Putamen (tissue), 1 donor: ENCODE measurements at places on chromosomes 7 and 10.
A peak's percentile ranks its signal among the peaks of the same experiment; 100 is the strongest.

- DNase-seq, result no peak
Measured at GRCh38 chr7:101185258-101185839, 5.3 kb upstream of the NAT16 start.

- no peak for DNase-seq
Measured at GRCh38 chr7:20227291-20227795, 10.2 kb upstream of the MACC1 start.

DNA sequence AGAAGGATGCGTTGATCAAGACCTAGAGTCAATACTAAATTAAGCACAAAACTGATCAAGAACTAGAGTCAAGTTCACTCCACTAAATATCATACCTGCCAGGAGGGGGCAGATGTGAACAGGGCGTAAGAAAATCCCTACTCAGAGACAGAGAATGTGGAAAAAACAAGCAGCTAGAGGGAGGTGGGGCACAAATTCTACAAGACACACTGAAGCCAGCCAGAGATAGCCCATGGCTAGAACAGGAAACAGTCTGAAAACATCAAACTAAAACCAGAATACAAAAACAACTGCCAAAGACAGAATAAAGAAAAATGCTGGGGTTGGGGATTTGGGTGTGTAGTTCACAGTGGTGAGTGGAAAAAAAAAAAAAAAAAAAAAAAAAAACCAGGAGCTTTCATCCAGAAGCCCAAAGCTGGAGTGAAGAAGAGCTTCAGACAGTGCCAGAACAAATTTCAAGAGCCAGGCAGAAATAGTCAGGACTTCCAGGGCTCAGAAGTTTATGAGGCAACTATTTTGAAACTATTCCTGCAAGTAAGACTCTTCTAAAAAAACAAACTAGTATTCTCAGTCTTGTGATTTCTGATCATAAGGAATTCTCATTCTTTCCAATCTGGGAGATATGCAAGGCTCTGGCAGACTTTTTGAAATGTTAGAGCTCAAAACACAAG, 118.3 kb downstream of the CCDC71L start:
- DNase-seq, result peak; percentile 1

GRCh38 chr7:117874191-117874700, 1.0 kb upstream of the CTTNBP2 start:
- no peak for DNase-seq

DNA sequence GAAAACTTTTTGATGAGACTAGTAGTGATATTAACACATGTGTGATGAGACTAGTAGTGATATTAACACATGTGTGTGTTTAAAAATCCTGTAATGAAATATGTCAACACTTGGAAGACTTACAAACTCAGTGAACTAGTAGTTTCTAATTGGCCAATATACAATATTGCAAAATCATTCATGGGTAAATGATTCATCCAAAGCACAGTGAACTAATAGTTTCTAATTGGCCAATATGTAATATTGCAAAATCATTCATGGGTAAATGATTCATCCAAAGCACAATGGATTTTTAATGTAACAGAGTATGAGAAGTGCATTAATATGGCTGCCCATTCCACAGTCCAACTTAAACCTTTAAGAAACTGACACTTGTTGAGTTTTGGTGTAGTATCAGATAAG, 77.8 kb downstream of the ATAD1 start:
- DNase-seq, result no peak

DNA sequence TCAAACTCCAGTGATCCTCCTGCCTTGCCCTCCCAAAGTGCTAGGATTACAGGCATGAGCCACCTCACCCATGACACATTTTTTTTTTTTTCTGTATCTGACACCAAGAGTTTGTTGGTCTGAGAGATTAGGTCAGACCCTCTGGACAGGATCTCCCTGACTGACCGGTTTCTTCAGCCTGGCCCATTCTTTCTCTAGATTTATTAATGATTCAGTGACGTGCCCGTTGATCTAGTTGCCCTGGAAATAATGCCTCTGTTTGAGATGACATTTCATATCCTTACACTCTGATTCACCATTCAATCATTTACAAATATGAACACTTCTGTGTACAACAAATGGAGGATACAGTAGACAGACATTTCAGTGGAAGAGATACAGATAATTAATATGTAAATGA, 1.4 kb upstream of the ZNF212 start:
- no peak for DNase-seq

GRCh38 chr7:8246020-8246419, 15.9 kb downstream of the ICA1 start:
- no peak for DNase-seq

- DNase-seq, result no peak
Measured at GRCh38 chr10:122981066-122981464, 864 bp downstream of the PSTK start.

DNA sequence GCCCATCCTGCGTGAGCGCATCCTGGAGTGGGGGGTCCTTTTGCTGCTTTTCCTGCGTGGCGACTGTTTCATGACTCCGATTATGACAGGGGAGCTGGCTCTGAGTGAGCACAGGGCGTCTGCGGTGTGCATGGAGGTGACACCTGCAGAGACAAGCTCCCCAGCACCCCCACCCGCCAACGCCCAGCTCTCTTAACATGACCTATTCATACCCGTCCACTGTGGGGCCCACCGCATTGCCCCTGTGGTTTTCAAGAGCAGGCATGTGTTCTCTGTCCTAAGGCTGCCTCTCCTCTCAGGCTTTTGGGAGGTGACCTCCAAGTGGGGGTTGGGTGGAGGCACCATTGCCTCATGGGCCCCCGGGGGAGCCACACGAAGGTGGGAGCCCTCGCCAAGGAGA, 500.7 kb downstream of the TCERG1L start:
- no peak for DNase-seq

DNA sequence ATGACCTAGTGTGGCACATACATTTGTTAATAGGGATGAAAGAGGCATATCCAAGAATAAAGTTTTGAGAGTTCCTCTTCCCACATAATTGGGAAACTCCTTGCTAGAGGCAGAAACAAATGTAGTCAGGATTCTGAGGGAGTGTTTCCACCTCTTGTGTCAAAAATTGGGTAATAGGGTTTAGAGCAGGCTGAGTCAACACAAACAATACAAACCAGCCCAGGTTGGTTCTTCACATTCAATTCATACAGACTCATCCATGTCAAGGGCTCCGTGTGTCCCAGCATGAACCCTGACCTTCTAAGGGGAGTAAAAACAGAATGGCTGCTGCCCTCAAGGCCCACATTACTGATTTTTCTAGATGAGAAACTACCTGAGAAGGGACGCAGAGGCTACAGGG, 75.3 kb downstream of the GLI3 start:
- no peak for DNase-seq

DNA sequence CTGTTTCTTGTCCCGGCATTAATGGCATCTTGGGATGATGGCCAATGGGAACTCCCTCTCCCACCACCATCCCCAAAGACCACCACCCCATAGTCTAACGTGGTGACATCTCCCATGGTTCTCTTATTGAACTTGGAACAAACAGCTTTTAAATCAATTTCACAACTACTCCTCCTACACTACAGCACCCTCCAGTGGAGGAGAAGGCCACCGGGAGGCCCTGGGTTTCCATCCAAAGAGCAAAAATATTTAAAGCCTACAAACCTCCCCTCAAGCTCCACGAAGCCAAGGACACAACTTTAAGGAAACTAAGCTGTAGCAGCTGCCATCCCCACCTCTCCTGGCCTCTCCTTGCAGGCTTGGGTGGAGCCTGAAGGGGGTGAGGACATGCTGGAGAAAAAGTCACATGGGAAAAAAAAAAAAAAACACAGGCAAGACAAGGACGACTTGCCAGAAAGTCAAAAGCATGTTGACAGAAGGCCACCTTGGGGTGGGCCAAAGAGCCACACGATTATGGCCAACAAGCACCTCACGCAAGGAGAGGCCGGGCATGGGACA, 94.0 kb upstream of the LANCL2 start:
- DNase-seq, result no peak

DNA sequence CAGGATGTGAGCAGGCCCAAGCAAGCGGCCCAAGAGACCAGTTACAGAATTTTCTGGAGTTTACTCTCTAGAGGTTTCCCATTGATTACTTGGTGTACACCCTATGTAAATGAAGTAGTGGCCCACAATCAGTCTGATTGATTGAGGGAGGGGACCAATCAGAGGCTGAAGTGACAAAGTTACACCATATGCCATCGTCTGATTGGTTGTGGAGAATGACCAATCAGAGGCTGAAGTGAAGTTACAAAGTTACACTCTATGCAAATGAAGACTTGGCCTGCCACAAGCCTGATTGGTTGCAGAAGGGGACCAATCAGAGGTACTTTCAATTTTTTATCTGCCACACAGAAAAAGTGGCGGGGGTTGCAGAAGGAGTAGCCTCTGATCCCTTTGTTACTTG, 83.7 kb downstream of the KIF20B start:
- no peak for DNase-seq

- DNase-seq, result no peak
Measured at GRCh38 chr7:142153400-142153799, 41.9 kb downstream of the MGAM2 start.

DNA sequence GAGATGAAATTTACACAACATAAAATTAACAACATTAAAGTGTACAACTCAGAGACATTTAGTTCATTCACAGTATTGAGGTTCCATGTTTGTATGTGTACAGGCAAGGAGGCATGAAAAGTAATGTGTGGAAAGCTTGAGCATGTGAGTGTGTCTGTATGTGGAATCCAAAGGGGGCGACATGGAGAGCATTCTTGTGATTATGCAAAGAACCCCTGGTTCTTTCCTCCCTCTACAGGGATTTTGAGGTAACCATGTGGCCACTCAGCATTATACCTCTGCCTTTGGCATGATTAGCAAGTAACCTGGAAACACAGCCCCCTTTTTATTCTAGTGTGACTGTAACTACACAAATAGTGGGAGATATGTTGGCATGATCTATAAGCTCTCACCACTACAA, 21.0 kb downstream of the OR2F1 start:
- DNase-seq, result no peak

DNA sequence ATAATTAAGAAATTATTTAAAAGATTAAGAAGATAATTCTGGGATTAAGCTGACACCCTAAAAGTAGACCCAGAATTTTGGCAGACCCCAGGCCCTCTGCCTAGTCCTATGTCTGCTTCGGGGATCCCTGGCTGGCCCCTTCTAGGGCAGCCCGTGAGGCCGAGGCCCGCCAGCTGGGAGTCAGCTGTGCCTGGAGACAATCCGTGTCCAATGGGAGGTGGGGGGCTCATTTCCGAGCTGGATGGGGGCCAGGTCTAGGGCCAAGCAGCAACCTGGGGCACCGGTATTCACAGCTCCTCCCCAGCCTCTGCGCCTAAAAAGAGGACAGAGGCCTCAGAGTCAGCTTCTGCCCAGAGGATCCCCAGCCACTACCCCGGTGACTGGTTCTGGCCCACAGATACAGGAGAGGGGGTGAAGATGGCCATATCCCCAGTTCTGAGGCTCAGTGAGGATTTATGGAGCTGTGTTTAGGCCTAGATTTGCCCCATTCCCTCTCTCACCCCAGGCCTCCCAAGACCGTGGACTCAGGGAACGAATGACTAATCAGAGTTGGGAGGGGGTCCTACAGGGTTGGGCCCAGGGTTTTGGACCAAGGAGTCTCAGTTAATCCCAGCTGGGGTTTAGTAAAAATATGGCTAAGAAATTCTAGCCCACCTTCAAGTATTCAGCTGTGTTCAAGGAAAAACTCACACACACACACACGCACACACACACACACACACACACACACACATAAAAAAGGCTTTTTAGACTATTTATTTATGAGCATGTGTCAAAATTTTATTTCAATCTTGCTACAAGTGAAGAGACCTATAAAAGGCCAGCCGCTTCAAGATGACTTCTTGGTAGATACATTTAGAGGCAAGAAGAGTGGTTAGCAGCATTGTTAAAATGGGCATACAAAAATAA, 37.4 kb upstream of the LBX1 start:
- DNase-seq, result no peak

DNA sequence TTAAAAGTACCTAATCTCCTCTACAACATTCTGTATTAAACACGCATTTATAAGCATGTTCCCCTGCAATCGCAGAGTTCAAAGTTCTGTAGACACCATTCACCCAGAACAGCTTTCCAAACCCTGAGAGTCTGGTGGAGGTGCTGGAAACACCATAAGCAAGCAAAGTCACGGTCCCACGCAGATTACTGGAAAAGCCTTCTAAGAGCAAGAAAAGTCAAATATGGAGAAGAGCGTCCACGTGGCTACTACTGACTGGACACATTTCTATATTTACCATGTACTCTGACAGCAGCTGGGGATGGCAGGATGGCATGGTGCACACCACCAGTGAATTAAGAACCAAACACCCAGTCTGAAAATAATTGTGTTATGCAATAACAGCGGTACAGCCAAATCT, 97.7 kb downstream of the PARD3 start:
- DNase-seq, result no peak

DNA sequence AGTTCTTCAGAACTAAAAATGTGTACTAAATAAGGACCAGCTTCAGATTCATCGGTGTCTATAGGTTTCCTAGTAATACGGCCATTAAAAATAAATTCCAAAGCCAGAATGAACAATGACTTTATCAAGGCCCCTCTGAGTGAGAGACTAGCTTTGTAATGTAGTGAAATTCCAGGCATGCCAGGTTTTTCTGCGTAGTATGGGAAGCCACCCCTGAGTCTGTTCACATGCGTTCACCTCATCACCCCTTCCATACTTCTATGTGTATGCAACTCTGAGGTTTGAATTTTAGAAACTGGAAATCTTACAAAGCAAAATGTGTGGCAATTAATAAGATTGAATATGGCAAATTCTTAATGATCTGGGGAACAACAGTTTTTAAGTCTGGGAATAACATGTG, 24.5 kb downstream of the RNF32 start:
- DNase-seq, result no peak

GRCh38 chr7:138932427-138932826, 48.8 kb downstream of the KIAA1549 start:
- no peak for DNase-seq

DNA sequence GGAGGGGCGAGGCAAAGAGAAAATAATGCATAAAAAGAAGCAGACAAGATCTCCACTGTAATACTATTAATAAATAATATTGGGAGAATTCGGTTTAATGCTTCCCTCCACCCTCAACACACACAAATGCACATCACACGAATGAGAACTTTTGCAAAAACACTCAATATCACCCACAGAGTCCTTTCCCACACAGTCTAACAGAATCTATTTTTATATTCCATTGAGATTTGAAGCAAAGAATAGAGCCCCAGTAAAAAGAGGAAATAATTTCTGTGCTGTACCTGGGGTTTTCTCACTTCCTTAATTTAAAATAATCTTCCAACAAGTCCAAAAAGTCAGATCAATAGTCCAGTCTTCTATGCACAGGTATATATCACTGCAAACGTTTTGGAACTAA, 17.0 kb downstream of the PIK3AP1 start:
- no peak for DNase-seq

DNA sequence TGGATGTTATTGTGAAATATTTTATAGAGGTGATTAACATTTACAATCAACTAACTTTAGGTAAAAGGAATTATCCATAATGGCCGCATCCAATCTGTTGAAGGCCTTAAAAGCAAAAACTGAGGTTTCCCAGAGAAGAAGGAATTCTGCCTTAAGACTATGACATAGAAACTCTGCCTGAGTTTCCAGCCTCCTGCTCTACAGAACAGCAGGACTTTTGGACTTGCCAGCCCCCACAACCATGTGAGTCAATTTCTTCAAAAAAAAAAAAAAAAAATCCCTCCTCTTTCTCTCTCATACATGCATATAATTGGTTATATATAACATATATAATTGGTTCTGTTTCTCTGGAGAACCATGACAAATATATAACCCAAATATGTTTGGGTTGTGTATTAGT, 15.4 kb downstream of the SLC25A28 start:
- no peak for DNase-seq

GRCh38 chr10:47276576-47277351, 23.2 kb upstream of the GDF10 start:
- DNase-seq, result no peak
